ENCODE measurements at places on chromosomes 1 and 21.

- DNase-seq = no peak
These were observed 581.6 kb downstream of the NPHP4 start for GRCh38 chr1:5410652-5411051.

DNA sequence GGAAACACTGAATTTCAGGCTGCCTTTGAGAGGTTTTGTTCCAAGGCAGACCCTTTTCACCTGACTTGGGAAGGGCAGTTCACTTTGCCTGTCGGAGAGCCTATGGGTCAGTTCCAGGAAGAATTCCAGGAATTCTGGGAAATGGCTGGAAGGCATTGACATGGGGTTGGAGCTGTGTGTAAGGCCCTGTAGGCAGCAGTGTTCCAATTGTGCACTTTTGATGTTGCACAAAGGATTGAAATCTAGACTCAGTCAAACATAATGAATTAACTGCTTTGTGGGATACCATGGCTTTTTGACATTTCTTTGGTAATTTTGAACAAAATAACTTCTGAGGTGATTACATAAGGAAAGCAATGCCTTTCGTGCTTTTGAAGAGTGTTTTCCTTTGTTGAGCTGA, 184.6 kb downstream of the SDCCAG8 start:
- DNase-seq = no peak

DNA sequence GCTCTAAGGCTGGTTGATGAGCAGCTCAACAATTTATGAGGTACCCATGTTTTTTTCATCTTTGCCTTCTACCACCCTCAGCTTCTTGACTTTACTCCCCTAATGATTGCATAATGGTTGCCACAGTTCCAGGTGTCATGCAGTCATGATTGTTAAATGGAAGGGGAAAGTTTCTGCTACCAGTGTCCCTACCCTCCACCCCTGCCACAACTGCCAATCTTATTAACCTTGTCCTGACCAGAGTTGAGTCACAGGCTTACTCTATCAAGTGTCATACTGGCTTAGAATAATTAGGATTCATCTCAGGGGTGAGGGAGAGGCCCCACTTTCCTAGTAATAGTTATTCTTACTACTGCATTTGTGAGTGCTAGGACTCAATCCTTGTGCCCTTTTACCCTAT, 7.9 kb upstream of the FUBP1 start:
- DNase-seq = no peak

- DNase-seq = no peak
These were observed 423.8 kb upstream of the CXADR start for GRCh38 chr21:17089091-17089491.

- DNase-seq = no peak
These were observed 71.4 kb downstream of the MRPL39 start for GRCh38 chr21:25535849-25536248.

DNA sequence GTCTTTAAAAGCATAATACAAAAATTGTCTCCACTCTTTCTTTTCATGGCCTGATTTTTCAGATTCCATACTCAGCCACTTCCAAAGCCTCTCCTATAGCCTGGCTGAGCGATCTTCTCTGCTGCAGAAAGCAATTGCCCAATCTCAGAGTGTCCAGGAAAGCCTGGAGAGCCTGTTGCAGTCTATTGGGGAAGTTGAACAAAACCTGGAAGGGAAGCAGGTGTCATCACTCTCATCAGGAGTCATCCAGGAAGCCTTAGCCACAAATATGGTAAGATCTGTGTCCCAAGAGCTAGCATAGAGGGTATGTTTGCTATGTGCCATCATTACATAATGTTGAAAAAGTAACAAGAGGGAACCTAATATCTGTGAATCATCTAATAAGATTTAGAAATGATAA, 130.7 kb upstream of the BMP8A start:
- DNase-seq = no peak
